ENCODE measurements at places on chromosomes 12 and 14.

DNA sequence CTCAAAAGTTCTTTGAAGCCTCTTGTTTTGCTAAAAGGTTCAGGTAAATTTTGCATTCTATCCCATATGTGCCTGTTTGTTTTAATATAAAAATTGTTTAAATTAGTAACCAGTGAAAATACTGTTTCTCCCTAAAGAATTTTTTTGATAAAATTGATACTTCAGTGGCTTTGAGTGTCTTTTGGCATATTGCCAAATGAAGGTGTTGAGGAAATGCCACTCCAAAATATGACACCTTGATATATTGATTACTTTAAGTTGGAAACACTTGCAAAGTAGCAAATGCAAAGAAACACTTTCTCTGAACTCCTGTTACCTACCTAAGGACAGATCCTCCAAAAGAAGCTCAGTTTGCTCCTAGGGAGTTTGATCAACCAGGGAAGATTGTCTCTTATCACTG is 8.4 kb downstream of the STYX start:
- no peak for DNase-seq

DNA sequence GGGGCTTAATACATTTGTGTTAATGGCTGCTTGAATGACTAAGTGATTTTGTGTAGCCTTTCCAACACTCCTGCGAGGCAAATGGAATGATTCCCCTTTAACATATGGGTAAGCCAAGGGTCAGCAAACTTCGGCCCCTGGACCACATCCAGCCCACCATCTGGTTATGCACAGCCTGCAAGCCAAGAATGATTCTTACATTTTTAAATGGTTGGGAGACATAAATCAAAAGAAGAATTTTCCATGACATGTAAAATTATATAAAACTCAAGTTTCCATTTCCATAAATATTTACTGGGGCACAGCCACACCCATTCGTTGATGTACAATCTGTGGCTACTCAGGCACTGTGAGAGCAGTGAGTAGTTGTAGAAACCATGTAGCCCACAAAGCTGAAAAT is 9.0 kb downstream of the SLC8B1 start:
- DNase-seq = no peak

- DNase-seq = no peak
Observed at GRCh38 chr12:12449533-12450025, 92.7 kb downstream of the BORCS5 start.

- DNase-seq = no peak
Observed at GRCh38 chr12:117686911-117687377, 281.8 kb downstream of the KSR2 start.

DNA sequence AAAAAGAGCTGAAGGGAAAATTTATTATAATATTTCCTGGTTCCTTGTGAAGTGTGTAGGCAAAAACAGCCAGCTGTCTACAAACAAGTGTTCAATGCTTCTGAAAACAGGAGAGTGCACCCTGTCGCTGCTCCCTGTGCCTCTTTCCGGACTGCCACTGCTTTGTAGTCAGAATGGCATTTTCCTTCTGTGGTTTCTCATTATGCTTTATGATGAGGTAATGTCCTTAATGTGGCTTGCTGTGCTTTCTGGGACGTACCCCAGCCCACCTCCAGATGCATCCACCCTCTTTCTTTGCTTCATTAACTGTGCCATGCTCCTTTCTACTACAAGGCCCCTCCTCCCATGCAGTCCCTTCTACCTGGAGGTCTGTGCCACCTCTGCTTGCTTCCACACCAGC is 148.1 kb downstream of the SYT1 start:
- no peak for DNase-seq

- no peak for DNase-seq
Observed at GRCh38 chr12:53222806-53223261, 9.2 kb downstream of the RARG start.

DNA sequence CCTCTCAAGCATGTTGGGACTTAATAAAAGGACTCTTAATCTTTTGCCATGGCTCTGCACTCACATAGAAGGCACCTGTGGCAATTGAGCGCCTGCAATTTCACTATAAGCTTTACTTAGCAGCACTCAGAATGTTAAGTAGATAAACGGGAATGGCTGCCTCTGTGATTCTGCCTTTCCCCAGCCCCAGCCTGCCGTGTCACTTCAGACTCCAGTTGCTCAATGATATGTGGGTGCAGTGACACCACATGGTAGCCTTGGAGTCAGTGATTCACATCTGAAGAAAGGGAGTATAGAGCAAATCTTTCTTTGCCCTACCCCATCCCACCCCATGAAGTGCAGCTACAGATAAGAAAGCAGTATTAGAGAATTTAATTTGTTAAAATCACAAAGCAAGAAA is 96.1 kb downstream of the ZFC3H1 start:
- no peak for DNase-seq

GRCh38 chr12:132665149-132665491 is 22.0 kb downstream of the POLE start:
- DNase-seq = no peak

DNA sequence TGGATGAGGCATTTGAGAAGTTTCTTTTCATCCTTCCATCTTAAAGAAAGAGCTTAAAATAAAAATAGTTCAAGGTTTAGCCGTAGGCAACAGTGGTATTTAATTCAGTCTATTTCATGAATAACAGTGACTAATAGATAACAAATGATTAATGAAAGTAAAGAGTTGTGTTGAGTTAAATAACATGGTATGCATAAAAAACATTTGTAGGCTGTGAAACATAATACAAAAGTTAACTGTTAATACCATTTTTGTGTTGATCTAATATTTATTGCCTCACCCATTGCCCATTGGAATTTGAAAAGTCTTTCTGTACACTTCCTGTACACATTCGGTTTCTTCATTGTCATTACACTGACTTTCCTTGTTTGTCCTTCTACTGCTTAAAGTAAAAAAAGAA is 108.6 kb upstream of the PDE3A start:
- no peak for DNase-seq

- DNase-seq = no peak
Observed at GRCh38 chr14:73234029-73234428, 3.3 kb upstream of the PAPLN start.

GRCh38 chr14:98953551-98954348 is 318.2 kb downstream of the BCL11B start:
- DNase-seq = no peak

GRCh38 chr12:29317556-29318363 is 63.2 kb downstream of the ERGIC2 start:
- DNase-seq = no peak

DNA sequence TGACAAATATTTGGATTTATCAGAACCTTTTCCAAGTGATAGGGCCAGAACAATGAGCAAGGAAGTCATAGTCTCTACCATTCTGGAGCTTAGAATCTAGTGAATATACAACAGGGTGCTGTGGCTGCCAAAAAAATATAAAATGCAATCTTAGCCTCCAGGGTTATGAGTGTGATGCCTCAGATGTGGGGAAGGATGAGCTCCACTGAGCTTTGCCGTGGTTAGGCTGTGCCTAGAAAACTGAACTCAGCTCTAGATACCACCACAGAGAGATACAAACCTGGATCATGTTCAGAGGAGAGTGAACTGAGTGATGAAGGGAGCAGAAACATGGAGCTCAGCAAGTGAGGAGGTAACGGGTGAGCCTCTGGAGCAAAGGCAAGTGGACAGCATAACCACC is 138.1 kb upstream of the HIF1A start:
- no peak for DNase-seq

DNA sequence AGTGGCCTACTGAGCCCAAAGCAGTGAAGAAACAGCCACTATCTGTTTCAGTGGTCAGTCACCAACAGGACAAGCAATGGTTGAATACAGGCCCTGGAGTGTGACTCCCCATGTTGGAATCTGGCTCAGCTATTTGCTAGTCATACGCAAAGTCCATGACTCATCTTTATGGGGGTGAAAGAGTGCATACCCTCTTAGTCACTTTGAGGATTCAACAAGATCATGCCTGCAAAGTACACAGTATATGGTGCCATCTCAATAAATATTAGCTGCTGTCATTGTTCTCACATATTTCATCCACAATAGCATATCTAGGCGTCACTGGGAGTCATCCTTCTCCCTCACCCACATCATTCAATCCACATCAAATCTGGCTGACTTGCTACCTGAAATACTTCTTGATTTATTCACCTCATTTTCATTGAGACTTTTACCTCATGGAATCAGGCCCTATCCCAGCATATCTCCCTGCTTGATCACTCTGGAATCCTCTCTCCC is 26.4 kb upstream of the STAB2 start:
- DNase-seq = no peak

- no peak for DNase-seq
Observed at GRCh38 chr12:103392722-103393121, 103.0 kb downstream of the C12orf42 start.

DNA sequence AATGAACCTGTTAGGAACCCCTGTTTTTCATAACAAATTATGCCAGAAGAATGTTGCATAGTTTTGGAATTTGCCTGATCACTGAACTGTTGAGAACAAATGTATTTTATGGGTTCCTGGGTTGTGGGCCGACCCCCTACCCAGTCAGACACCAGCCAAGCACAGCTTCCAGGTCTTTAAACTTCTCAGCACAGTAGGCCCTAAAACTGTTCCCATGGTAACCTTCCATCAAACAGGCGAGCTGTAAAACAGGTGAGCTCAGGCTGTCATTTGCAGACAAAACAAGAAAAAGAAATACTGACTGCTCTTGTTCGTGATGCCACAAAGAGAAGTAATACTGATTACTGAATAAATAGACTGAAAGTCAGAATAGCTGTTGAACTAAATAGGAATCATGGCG is 147.0 kb downstream of the PTPRO start:
- no peak for DNase-seq

GRCh38 chr12:93048656-93049055 is 119.6 kb upstream of the EEA1 start:
- DNase-seq = no peak

DNA sequence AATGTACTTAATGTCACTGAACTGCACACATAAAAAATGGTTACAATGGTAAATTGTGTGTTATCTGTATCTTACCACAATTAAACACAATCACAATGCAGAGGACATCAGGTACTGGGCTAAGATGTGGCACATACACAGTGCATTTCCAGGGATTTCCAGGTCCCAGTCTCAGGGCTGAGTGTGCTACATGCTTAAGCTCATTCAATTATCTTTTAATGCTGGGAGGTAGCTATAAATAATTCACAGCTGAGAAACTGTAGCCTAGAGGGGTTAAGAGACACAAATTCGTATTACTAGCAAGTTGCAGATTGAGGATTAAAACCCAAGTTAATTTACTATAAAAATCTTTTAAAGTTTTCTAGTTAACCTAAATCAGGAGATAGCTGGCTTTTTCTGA is 67.1 kb downstream of the CRACR2A start:
- no peak for DNase-seq

DNA sequence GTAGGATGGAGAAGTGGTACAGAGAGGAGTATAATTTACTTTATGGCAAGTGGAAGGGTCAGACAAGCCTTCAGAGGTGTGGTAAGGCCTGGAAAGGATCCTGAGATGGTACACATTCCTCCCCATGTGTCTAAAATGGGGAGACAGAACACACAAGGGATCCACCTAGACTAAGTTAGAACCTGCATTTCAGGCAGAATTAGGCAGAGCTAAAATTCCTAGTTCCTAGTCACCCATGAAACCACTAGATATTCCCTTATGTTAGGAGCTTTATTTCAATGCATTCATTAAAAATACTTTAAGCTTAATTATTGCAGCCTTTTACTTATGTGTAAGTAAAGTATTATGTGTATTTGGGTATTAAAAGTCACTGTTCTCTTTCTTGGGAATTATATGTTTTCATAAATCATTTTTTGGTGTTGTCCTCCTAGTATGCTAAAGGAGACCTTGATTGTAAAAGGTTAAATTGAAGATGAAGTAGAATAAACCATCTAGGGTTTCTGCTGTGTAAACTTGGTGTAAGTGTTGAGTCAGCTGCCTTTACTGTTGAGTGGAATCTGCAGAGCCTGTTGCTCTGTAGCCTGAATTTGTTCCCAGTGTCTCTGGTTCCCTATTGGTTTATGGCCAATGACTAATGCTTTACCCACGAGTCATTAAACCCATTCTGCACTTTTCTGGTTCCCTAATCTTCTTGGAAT is 423.2 kb downstream of the ATP23 start:
- no peak for DNase-seq

DNA sequence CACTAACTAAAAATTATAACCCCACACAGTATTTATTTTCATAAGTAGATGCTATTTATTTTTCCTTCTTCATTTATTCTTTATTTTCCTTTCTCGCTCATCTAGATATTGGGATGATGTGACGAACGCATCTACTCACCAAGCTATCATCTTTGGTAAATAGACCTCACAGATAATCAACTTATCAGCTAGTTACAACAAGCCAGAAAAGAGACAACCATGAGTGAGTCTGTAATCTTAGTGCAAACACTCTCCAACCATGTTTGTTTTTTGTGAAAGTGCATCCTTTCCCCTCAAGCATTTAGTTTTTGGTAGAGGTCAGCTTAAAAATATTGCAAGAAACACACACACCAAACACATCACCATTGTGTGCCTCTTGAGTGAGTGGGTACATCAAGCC is 84.9 kb downstream of the SLC25A21 start:
- DNase-seq = no peak

- DNase-seq = no peak
Observed at GRCh38 chr14:102196902-102197230, 57.2 kb downstream of the WDR20 start.

GRCh38 chr12:50642035-50642451 is 121.9 kb upstream of the ATF1 start:
- DNase-seq = no peak
